HuH-7 (cell line): ENCODE measurements at places on chromosomes 11 and 22.

DNA sequence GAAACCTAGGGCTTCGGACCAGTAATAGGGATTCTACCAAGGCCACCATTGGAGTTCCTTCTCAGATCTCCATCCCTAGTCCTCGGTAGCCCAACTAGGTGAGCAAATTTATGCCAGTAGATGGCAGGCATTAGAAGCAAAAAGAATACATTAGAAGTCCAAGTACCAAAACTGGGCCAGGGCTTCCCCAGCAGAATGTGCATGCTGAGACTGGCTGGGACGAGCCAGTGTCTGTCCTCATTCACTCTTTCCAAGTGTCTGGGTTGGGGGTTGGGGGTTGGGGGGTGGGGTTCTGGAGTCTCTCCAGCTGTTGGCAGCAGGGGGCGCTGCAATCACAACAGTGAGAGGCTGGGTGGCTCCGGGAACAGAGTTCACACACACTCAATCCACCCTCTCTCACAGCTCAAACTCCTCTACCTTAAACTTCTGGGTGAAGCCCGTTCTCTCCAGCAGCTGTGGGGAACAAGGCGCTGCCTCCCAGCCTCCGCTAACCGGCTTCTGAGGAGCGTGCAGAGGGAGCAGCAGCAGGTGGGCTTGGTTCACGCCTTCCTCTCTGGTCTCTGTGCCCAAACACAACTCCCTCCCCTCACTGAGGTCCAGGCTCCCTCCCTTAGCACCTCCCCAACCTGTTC is 57.5 kb downstream of the BTG4 start:
- peak; percentile 79 for DNase-seq

DNA sequence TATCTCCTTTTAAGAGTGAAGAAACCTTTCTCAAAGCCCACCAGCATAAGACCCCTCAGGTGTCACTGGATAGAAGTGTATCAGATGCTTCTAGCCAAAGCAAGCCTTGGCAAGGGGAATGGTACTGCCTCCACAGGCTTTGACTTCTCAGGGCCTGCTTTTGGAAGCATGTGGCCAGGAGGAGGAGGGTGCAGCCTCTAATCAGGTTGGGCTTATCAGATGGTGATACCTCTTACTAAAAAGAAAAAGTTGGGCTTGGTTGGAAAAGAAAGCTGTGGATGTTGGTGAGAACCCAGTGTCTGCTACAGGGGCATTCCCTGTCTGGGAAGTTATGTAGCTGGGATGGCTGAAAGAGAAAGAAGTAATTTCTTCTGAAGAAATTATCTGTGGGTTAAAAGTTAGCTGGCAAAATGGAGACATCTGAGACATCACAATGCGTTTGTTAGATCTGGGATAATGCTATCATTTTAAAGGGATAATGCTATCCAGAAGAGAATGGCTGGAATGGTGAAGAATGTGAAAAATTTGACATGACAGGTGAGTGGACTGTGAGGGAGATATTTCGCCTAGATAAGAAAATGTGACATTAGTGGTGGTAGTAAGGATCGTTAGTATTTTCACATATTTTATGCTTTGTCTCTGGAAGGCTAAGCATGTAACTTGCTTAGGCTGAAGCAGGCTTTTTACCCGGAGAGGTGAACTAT is 7.2 kb downstream of the APLP2 start:
- DNase-seq = no peak

- DNase-seq = no peak
Measured at GRCh38 chr11:122025757-122026156, 90.3 kb downstream of the BLID start.

GRCh38 chr11:33897761-33898375 is 6.0 kb upstream of the LMO2 start:
- no peak for DNase-seq

DNA sequence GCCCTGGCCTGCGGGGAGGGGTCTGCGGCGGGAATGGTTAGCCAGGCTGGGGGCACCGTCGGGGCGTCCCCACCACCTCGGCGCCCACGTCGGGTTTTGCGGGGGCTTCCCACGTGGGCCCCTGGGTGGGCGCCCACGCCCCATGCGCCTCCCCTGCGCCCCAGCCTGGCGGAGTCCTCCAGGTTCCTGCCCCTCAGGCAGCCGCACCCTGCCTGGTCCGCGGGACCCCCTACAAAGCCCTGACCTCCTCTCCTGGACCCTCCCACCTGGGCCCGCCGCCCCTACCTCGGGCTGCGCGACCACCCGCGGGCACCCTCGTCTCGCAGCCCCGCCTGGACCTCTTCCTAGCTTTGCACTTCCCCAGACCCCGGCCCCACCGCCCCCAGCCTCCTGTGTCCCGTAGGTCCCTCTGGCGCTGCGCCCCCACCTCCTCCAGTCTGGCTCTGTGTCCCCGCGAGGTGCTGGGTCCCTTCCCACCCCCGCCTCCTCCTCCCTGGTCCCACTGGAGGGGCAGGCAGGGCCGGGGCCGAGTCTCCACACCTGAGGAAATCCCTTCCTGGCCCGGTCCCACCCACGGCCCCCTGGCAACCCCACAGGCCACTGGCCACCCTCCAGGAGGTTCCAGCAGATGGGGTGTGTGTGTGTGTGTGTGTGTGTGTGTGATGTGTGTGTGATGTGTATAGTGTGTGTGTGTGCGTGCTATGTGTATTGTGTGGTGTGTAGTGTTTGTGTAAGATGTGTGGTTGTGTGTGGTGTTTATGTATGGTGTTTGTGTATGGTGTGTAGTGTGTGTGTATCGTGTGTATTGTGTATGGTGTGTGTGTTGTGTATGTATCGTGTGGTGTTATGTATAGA is 11.8 kb downstream of the PIM3 start:
- no peak for DNase-seq

DNA sequence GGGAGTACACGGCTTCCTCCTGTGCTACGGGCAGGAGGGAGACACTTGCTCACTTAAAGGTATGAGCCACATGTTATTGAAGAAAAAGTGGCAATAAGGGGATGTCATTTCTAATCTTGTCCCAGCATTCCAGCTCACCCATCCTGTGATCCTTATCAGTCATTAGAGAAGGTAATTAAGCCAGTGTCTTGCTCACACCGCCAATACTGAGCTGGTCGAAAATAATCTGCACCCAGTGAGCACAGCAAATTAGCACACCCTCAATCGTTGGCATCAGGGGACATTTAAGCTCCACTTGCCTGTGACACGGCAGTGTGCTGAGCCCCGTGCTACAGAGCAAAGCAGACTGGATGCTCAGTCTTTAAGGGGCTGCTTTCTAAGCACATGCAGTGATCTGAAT is 510.7 kb downstream of the OPCML start:
- DNase-seq = no peak

- DNase-seq = no peak
Measured at GRCh38 chr11:132980670-132981069, 551.6 kb downstream of the OPCML start.

- no peak for DNase-seq
Measured at GRCh38 chr11:133956650-133957633, at the start of gene IGSF9B. IGSF9B (minus strand) TSS chr11:133956968; CDS start chr11:133956754, 214 bp downstream.

DNA sequence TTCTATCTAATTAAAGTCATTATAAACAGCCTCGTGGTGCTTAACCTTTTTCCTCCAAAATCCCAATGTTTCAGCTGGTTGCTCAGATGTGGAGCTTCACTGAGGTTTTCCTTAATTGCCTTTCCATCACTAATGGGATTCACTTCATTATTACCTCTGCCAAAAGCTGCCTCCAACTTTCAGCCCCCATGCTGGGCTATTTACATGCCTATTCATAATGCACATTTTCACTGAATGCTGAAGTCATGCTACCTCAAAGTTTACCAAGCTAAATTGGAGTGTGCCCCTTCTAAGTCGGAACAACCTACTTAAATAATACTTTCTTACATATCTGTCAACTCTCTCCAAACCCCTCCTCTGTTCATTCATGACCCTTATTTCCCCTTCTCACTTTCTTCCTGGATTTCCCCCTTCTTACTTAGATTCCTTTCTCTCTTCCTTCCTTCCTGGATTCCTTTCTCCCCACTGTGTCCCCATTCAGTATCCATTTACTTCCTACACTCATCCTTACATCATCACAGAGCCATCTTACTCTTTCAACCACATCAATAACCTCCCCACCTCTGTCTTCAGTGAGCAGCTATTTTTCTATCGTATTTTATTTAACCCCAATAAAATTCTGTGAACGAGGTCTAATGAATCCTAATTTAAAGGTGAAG is 887.3 kb upstream of the TENM4 start:
- DNase-seq = no peak

DNA sequence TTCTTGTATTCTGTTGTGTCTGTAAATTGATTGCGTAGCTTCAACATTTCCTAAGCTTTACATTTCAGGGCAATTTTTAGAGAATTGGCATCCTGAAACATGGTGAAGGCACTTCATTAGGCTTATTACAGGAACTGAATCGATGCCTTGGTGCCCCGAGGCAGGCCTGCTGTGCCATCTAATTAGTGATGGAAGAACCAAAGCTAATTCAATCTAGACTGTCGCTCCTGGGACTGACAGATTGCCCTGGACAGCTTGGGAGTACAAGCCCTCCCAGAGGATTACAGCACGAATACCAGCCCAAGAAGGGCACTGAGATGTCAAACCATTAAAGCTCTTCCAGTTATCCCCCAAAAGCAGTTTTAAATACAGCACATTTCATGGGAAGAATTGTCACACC is 243.2 kb upstream of the ZC3H12C start:
- no peak for DNase-seq

DNA sequence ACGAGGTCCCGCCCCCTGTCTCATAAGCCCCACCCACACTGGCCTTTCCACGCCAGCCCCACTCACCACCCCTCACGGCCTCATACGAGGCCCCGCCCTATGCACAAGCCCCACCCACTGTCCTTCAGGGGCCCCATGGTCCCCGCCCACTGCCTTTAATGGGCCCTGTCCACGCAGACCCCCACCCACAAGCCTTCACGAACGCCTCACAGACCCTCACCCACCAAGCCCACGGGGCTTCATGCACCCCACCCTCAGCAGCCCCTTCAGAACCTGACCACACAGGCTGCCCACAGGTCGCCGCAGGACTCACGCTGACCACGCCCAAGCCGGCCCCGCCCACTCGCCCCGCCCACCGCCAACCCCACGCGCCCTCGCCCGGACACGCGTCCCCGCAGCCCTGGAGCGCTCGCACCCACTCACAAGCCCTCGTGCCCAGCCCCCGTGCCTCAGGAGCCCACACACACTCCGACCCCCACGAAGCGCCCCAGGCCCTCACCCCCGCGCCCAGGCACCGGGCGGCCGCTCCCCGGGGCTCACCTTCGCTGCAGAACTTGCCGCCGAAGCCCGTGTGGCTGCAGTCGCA is 10.5 kb downstream of the NRXN2 start:
- DNase-seq = no peak

GRCh38 chr11:28671274-28671673 is 563.1 kb downstream of the METTL15 start:
- no peak for DNase-seq

DNA sequence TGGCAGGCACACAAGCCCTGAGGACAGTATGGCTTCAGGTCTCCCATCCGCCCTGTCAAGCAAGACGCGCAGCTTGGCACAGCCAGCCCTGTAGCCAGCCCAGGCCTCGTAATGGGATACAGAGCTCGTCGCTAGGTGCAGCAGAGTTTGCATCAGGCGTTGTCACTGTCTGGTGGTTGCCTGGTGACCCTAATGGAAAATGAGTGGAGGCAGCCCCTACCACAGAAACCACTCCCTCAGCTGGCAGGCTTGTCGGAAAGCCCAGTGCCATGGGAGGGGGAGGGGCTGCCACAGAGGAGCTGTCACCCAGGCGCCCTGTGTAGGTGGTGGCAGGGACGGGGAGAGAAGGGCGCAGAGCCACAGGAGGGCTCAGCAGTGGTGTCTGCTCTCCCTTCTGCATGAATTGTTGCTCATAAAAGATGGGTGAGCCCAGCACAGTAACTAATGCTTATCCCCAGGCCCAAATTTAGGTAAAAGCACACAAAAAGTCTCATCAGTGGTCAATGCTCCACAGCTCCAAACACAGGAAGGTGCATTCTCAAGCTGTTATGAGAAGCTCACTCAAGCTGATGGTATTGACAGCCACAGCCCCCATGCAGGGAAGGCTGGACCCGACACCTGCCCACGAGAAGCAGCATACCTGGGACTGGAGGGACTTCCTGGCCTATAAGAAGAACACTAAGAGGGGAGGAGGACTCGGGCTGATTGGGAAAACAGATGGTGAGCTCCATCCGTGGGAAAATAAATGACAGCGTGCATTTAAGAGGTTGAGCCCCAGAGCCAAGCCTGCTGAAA is 164.6 kb downstream of the ETS1 start:
- DNase-seq = no peak

GRCh38 chr11:22194306-22194705 is 1.4 kb downstream of the ANO5 start:
- DNase-seq = no peak

DNA sequence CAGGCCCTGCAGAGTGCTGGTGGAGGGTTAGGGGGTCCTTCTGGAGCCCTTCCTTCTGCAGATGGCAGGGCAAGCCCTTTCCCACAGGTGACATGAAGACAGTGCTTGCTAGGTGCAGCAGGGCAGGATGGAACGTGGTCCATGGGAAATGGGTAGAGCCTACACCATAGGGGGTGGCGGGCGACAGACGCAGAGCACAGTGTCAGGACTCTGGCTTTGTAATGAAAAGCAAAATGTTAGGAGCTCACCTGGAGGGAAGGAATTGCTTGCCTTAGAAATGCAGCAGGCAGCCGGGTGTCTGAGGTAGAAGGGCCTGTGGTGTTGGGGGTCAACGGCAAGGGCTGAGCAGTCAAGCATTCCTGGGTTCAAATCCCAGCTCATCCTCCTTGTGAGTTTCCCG is 54.9 kb downstream of the ARHGAP8 start:
- DNase-seq = no peak

DNA sequence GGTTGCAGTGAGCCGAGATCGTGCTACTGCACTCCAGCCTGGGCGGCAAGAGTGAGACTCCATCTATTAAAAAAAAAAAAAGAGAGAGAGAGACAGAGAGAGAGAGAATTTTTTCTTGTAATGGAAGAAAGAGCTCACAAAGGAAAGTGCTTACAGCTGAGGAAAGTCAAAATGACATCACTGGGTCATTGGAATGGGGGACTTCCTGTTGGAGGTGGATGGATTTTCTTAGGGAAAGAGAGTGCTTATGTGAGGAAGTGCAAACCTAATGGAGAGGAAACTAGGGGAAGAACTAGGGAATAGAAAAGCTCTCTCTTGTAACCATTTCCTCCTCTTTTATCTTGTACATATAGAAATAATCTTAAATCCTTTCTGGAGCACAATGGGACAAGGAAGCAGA is 6.3 kb upstream of the PIWIL4 start:
- no peak for DNase-seq

DNA sequence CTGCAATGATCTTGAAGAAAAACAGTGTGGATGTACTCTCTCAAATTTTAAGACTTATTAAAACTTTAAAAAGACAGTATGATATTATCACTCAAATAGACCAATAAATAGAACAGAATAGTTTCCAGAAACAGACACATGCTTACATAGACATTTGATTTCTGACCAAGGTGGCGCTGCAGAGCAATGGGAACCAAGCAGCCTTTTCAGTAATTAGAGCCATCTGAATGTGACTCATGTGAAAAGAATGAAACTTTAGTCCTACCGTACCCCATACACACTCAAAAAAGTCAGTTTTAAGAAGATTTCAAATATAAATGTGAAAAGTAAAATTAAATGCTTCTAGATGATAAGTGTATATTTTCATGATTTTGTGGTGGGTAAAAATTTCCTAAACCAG is 74.2 kb upstream of the MS4A8 start:
- no peak for DNase-seq

- no peak for DNase-seq
Measured at GRCh38 chr22:20434264-20434751, 3.3 kb downstream of the SCARF2 start.
